ENCODE measurements at places on chromosomes 12 and 14. TPM values are rescaled to one million over a fixed set of nuclear protein-coding genes. Genes with fewer than 3 reads are reported as not detected.

The POLE2 gene
- 2.2 TPM for total RNA-seq

The C14orf132 gene
- total RNA-seq: 2.8 TPM

The P2RX2 gene
- not detected for total RNA-seq

The MYL2 gene
- total RNA-seq: not detected

The FGF23 gene
- not detected for total RNA-seq

The PPP1R36 gene
- not detected for total RNA-seq

The GDF3 gene
- not detected for total RNA-seq

The NAB2 gene
- total RNA-seq: 4.0 TPM

The OTOGL gene
- total RNA-seq: not detected

The SSPN gene
- total RNA-seq: not detected

The GDF11 gene
- 6.7 TPM for total RNA-seq

The LRIG3 gene
- total RNA-seq: not detected

The RAD9B gene
- 0.62 TPM for total RNA-seq

The ADCY6 gene
- total RNA-seq: 0.70 TPM

The GARIN6 gene
- total RNA-seq: not detected

The RHEBL1 gene
- total RNA-seq: 8.1 TPM

All from T-helper 17 cell (primary cell).